Hindlimb muscle (tissue), 1 donor: ENCODE measurements at places on chromosomes 13 and 19. TPM values are rescaled to one million over a fixed set of nuclear protein-coding genes. Genes with fewer than 3 reads are reported as not detected.

DNA sequence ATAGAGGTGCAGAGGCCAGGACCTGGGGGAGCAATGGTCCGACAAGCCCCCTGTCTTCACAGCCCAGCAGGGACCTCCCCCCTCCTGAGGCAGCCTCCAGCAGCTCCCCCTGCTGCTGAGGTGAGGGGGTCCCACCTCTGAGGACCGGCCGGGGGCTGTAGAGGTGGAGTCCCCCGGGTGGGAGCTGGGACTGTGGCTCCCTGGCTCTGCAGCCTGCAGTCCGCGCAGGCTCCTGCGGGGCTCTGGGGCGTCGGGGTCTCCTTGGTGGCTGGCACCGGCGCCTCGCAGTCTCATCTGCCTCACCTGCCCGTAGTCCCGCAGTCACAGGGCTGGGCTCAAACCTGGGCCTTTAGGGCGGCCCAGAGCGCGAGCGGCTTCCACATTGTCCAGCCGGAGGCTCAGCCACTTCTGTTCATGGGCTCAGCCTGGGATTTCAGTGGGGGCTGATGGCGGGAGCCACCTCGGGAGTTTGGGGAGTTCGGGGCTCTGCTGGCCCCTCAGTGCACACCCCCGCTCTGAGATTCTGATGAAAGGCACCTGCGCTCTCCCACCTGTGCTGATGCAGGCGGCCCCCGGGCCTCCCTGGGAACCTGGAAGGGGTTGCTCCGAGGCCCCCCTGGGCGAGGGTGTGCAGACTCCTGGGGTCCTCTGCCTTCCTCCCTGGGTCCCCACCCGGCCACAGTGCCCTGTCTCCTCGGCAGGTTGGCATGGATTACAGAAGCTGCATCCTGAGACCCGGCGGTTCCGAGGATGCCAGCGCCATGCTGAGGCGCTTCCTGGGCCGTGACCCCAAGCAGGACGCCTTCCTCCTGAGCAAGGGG lies 7.0 kb upstream of the ZNF554 start:
- no peak for DNase-seq

The LRRC63 gene
- 0.10 TPM for polyA plus RNA-seq

DNA sequence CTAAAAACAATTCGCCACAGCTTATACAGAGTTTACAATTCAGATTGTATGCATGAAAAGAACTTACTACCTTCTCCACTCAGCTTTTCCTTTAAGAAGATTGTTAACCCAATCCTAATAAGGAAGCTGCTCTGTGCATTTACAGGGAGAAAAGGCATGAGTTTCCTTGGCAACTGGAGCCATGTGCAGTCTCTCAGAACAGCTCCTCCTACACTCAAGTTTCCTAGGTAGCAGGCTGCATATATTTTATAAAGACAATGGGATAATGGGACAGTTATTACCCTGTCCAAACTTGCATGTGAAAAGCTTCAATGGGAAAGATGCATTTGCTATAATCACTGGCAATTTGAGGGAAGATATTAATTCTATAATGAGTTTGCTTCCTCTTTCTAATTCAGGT lies 125.5 kb upstream of the TRPC4 start:
- DNase-seq = no peak

DNA sequence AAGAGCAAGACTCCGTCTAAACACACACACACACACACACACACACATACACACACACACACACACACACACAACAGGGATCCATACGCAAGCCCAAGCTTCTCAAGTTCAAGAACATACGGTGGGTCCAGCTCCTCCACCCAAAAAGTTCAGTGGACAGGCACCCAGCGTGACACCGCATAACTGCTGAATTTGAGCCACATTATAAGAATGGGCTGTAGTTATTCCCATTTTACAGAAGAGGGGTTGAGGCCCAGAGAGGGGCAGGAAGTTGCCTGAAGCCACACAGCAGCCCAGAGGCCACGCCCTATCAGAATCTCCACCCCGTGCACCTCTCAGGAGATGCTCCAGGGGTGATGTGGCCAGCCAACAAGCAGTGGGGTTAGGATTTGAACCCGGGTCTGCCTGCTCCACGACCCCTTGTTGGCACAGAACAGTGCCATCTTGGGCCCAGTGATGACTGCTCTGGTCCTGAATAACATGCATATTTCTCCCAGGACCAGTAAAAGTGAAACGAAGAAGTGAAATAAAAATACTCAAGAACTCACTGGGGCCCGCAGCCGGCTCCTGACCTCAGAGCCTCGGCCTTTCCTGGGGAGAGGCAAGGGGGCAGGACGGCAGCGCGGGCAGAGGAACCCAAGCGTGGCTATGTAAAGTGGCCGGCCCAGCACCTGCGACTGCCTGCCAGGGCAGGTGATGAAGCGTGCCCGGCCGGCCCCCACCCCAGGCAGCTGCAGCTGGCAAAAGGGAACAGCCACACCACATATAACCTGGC lies 61.9 kb downstream of the AP1M1 start:
- no peak for DNase-seq

DNA sequence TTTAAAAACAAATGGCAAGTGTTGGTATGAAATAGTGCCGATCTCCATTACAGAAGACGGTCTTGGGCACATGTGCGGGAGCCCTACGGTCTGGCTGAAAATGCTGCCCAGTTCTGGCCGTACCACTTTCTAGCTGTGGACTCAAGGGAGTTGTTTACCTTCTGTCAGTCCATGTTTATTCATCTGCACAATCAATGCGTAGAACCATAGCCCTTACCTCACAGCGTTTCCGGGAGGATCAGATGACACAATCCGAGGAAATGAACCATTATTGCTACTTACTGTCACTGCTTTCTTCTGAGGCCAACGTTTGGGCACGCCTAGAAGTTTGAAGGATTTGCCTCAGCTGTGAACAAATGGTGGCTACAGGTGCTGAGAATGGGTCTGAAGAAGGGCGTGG lies 31.2 kb downstream of the GADD45B start:
- no peak for DNase-seq

The ALOX5AP gene
- polyA plus RNA-seq = 5.6 TPM

- DNase-seq = no peak
Observed at GRCh38 chr19:13152356-13152973, 2.3 kb downstream of the IER2 start.

The ZNF729 gene
- polyA plus RNA-seq = not detected

DNA sequence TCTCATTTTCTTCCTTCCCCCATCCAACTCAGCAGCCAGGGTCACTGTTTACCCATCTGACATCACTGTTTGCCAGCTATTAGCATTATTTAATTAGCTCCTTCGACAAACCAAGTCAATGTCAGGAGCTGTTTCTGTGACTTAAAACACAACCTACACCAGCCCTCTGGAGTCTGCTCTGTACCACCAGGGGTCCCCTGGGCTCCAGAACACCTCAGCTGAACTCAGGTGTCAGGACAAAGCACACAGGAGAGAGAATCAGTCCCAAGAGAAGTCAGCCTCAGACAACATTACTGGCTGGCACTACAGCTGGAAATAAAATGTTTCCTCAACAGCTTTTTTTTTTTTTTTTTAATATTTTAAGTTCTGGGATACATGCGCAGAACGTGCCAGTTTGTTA lies 45.1 kb downstream of the DCLK1 start:
- no peak for DNase-seq

DNA sequence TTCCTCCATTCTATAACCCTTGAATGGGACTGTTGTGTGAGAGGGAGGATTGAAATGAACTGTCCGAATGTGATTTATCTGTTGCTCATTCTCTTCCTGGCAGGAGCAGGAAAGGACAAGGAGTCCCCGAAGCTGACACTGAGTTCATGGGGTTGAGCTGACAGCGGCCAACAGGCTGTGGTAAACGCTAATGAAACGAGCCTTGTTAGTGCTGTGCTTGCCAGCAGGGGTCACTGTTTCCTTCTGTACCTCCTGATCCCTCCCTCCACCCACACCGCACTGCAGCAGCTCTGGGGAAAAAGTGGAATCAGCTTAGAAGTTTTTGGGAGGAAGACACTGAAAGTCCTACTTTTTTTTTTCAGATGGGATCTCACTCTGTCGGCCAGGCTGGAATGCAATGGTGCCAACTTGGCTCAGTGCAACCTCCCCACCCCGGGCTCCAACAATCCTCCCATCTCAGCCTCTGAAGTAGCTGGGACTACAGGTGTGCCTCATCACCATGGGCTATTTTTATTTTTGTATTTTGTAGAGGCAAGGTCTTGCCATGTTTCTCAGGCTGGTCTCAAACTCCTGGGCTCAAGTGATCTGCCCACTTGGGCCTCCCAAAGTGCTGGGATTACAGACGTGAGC lies 6.7 kb upstream of the ZNF761 start:
- DNase-seq = peak; percentile 66

- no peak for DNase-seq
Observed at GRCh38 chr13:19861762-19862161, 1.7 kb downstream of the ZMYM5 start.

DNA sequence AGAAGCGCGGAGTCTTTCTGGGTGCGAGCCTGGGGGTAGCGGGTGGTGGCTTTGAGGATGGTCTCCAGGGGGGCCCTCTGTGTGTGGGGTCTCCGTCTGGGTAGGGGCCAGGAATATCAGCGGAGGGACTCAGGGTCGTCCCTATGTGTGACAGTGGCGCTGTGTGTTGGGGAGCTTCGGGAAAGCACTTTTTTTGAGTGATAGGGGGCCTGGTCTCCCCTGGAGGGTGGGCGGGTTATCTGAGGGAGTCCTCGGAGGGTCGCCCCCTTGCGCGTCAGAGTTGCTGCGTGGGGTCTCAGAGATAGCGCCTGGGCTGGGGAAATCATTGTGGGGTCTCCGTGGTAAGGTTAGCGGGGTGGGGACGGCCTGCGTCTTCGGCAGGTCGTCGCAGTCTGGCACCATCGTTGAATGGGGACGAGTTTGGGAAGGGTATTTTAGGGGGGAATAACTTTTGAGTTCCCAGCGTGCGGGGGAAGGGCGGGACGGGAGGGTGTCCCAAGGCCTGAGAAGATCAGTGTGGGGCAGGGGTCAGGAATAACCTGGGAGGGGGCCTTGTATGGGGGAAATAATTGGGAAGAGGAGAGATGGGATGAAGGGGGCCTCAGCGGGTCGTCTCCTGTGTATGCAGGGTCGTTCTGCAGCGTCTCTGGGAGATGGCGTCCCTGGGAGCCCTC lies 857 bp downstream of the IER2 start:
- DNase-seq = peak; percentile 32

GRCh38 chr19:18118420-18119012 lies 20.9 kb downstream of the MAST3 start:
- no peak for DNase-seq

DNA sequence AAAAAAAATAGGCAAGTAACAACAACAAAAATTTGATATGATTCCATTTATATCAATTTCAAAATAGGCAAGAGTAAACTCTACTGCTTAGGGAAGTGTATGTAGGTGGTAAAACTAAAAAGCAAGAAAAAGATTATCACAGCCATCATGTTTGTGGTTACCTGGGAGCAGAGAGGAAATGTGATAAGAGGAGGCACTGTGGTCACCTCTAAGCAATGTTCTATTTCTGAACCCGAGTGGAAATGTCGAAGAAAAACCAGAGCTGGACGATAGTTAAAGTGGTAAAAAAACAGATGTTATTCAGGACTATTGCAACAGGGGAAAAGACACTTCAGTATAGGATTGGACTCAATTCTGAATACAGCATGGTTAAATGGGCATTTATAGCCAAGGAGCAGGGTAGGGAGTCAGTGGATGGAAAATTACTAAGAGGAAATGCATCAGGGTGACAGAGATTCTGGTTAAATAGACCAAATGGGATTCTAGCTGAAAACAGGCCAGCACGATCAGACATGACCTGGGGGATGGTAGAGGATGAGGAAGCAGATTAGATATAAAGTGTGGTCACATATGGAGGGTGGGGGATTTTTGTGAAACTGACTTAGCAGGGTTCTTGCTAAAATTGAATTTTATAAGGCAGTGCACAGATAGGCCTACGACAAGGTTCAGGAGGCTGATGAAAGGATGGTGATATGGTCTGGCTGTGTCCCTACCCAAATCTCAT lies 6.0 kb upstream of the TEX30 start:
- no peak for DNase-seq

The ZNF99 gene
- polyA plus RNA-seq = 0.23 TPM
